ENCODE measurements at places on chromosomes 12 and 14.
A peak's percentile ranks its signal among the peaks of the same experiment; 100 is the strongest.

DNA sequence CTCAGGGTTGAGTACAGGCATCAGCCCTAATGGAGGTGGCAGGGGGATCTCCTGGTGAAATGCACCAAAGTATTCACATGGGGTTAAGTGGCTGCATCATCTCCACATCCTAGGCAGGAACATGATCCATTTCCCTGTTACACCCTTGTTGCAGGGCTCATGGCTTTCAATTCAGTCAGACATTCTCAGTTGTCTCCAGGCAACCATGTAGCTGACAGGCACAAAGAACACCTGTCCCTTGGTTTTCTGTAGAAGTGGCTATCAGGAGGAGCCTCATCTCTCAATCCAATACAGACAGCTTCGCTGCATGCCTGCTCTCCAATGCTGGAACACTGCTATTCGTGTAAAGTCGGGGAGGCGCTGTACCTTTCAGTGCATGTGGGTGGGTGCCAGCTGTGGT is 299.0 kb upstream of the FOXG1 start:
- DNase-seq = no peak

DNA sequence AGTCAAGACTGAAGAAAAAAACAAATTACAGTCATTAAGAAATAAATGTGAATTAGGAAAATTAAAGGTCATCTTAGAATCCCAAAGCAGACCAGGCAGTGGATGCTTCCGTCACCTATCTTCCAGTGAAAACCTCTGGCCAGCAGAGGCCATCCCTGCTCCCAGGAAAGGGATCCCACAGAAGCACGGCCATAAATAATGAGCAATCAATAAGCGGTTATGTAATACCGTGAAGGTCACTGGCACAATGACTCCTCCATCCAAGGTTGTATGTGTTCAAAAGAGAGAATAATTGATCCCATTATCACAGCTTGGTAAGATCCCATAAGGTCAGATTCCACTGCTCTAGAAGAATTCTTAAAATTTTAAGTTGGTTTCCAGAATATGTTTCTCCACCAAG is 85.7 kb downstream of the PPP2R5E start:
- DNase-seq = no peak

GRCh38 chr12:101875162-101875561 is 2.2 kb upstream of the DRAM1 start:
- no peak for DNase-seq

DNA sequence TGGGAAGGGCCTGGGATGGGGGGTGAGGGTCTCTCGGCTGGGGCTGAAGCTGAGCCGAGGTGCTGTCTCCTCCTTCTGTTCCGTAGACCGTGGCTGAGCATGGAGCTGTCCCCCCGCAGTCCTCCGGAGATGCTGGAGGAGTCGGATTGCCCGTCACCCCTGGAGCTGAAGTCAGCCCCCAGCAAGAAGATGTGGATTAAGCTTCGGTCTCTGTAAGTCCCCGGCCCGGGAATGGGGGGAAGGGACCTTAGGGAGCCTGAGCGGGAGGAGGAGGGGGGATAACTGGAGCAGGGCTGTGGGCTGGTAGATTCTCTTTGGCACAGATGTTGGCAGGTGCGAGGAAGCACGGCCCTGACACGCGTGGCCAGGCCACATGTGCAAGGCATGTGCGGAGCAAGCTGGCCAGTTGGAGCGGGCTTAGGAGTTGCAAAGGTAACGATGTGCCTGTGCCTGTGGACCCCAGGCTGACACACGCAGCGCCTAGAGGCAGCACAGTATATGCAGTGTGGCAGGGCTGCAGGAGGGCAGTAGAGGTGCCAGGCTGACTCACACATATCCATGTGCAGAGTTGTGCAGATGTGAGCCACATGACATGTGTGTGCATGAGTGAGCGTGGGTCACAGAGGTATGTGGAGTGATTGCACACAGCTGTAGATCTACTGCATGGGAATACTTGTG is 512 bp downstream of the PDE1B start:
- no peak for DNase-seq

DNA sequence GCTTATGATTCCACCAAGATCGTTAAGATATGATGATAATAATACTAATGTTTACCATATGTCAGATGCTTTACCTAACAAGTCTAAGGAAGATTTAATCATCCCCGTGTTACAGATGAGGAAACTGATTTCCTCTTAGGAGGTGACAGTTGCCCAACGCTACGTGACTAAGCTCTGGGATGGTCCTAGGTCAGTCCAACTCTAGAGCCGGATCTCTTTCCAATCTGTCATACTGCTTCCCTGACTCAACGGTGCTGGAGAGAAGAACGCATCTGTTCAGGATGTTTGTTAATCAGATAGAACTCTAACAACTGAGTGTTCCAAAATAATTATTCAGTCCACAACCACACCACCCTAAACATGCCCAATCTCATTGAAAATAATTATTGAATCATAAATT is 39.8 kb downstream of the NDUFA12 start:
- no peak for DNase-seq

DNA sequence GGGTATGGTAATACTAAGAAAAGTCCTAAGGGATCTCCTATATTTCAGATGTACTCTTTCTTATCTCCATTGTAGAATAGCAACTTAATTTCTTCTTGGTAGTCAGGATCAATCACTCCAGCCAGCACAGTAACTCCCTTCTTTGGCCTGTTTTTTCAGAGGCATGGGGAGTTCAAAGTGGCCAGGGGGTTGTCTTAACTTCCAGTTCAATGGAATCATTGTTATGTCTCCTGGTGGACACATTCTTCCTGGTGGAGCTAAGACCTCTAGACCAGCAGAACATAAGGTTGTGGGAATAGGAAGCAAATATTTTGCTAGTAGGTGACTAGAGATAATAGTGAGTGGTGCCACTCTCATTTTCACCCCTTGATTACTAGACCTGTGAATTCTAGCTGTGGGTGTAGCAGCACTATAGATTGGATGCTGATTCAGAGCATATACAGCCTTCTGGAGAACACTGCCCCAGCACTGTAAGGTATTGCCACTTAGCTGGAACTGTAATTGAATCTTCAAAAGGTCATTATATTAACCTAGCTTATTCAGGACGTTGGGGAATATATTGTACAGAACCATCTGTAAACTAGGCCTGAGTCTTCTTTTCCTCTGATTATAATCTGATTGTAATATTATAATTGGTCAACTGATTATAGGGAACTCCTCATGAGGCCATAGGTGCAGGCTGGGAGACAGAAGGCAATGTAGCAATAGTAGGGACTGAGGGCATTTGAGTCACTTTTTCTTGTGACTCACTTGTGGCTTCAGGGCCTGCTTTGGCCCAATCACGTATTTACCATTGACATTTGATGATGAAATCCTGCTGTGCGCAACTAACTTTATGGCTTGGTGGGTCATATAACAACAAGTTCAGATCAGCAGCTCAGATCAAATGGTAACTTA is 60.2 kb upstream of the ATP2B1 start:
- no peak for DNase-seq

- DNase-seq = no peak
Observed at GRCh38 chr12:20376984-20377383, 8.6 kb downstream of the PDE3A start.

DNA sequence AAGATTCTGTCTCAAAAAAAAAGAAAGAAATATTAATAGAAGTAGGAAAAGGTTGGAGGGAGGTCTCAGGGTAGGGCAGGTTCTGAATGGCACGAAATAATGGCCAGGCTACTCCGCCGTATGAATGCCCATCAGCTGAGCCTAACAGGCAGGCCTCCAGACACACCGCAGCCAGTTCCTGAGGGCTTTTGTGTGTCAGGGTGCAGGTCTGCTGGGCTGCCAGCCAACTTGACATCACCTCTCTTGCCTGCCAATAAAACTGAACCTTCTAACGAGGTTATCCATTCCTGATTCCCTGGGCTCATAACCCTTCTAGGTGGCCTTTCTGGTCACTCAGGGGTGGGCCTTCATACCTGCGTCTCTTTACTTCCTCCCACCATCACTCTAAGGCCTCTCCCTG is 3.0 kb downstream of the IFI27 start:
- no peak for DNase-seq

- DNase-seq = no peak
Observed at GRCh38 chr12:103557628-103558010, 29.5 kb upstream of the STAB2 start.

DNA sequence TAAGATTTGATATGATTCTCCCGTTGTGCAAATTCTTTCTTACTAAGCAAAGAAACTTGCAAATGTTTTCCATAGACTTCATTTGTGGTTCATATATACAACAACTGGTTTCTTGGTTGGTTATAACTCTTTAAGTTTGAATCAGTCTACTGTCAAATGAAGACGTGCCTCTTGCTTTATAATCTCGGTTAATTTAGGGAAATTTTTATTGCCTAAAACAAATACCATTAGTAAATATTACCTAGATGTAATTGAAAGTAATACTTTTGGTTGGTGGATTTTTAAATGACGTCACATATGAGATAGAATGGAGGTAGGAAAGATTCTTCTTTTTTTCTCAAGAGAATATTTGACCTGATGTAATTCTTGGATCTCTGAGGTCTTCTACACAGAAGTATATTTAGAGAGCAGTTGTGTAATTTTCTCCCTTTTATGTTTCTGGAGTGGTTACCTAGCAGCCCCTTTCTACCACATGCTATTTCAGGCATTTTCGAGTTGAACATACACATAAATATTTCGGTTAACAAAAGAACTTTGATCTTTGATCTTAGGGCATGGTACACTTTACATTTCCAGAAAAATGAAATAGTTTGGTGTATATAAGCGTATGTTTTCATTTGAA is 1.7 kb downstream of the ATF7IP start:
- peak; percentile 61 for DNase-seq

- DNase-seq = no peak
Observed at GRCh38 chr14:65880507-65880906, 468.0 kb downstream of the FUT8 start.

DNA sequence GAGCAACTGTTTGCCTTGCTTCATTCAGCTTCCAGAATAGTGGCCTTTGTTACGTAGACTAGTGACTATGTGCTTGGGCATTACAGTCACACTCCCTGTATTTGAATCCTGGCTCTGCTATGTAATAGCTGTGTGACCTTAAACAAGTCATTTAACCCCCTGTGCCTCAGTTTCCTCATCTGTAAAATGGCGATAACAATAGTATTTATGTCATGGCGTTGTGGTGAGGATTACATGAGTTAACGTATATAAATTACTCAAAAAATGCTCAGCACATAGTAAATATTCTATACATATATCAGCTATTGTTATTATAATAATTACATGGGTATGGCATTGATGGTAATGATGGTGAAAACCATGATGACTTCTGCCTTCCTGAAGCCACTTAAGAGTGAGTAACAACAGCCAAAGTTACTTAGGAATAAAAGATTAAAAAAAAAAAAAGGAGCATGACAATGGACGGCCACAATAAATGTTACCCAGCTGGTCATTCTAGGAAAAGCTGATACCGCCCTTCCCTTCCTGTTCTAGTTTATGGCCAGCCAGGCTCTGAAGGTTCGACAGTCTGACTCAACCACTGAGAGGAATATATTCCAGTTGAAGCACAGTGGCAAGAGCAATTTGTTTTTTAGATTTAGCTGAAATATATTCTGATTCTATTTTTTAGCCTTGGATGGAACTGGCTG is 9.9 kb upstream of the ADIPOR2 start:
- DNase-seq = peak; percentile 43
